ENCODE measurements at places on chromosomes 5 and 9. TPM values are rescaled to one million over a fixed set of nuclear protein-coding genes. Genes with fewer than 3 reads are reported as not detected.

DNA sequence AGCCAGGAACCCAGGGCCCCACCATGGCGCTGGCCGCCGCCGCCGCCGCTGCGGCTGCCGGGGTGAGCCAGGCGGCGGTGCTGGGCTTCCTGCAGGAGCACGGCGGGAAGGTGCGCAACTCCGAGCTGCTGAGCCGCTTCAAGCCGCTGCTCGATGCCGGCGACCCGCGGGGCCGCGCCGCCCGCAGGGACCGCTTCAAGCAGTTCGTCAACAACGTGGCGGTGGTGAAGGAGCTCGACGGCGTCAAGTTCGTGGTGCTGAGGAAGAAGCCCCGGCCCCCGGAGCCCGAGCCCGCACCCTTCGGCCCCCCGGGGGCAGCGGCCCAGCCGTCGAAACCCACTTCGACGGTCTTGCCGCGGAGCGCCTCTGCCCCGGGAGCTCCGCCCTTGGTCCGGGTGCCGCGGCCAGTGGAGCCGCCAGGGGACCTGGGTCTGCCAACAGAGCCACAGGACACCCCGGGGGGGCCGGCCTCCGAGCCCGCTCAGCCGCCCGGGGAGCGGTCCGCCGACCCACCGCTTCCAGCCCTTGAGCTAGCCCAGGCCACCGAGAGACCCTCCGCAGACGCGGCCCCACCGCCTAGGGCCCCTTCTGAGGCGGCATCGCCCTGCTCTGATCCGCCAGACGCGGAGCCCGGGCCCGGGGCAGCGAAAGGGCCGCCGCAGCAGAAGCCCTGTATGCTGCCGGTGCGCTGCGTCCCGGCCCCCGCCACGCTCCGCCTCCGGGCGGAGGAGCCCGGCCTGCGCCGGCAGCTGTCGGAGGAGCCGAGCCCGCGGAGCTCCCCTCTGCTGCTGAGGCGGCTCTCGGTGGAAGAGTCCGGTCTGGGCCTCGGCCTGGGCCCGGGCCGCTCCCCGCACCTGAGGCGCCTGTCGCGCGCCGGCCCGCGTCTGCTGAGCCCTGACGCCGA is 749 bp downstream of the SOWAHA start:
- H3K27ac ChIP-seq, result no peak overlapping the region
- H3K4me1 ChIP-seq, result peaks cover 16% of the 10 kb centered on the region
- DNase-seq, result no peak
- no peak overlapping the region for H3K4me3 ChIP-seq
- peaks cover 31% of the 10 kb centered on the region for H3K27me3 ChIP-seq
- no peaks in the 10 kb centered on the region for H3K36me3 ChIP-seq

The FAM120A gene
- total RNA-seq, result 155 TPM

DNA sequence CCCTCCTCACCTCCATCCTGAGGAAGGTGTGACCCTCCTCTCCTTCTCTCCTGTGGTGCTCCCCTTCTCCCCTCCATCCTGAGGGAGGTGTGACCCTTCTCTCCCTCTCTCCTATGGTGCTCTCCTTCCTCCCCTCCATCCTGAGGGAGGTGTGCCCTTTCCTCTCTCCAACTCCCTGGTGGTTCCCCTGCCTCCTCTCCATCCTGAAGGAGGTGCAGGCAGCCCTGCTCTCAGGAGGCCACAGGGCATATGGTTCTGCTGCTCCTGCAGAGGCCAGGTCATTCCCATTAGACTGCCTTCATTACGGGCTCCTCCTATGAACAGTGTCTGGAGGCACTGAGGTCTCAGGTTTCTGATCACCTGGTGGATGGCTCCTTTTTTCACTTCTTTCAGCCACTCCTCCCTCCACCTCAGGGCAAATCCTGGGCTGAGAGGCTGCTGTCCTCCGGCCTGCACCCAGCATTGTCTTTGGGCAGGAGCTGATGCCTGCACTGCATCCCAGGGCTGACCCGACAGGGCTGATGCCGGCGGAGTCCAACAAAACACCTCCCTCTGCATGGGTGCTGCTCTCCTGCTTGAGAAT is 197.1 kb downstream of the MED10 start:
- DNase-seq, result no peak
- no peaks in the 10 kb centered on the region for H3K4me1 ChIP-seq
- no peak overlapping the region for H3K4me3 ChIP-seq
- H3K36me3 ChIP-seq, result no peaks in the 10 kb centered on the region
- no peak overlapping the region for H3K27ac ChIP-seq
- H3K27me3 ChIP-seq, result peaks cover 3% of the 10 kb centered on the region

GRCh38 chr9:68769852-68770251 is 64.8 kb downstream of the PIP5K1B start:
- H3K4me1 ChIP-seq, result no peaks in the 10 kb centered on the region
- peaks cover 7% of the 10 kb centered on the region for H3K27me3 ChIP-seq
- no peak overlapping the region for H3K4me3 ChIP-seq
- DNase-seq, result no peak
- no peak overlapping the region for H3K27ac ChIP-seq

The PCDHB7 gene
- 0.90 TPM for total RNA-seq

DNA sequence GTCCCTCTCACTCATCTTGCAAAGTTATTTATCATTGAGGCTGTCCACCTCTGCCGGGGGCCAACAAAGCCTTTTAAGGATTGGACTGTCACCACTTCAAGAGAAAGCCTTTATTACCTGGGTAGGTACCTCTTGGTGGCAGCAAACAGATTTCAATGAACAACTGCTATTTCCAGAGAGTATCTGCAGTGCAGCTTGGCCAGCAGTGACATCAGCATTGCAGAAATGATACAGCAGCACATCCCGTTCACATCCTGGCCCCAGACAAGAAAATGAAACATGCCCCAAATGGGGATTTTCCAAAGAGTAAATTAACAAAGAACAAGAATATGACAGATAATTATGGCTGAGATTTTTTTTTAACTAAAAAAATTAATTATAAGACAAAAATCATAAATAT is 2.3 kb upstream of the SPATA6L start:
- peaks cover 29% of the 10 kb centered on the region for H3K4me1 ChIP-seq
- H3K4me3 ChIP-seq, result no peak overlapping the region
- no peaks in the 10 kb centered on the region for H3K36me3 ChIP-seq
- no peaks in the 10 kb centered on the region for H3K27me3 ChIP-seq

The NAIP gene
- total RNA-seq, result 0.17 TPM

GRCh38 chr9:70367305-70367930 is 47.0 kb downstream of the KLF9 start:
- peaks cover 15% of the 10 kb centered on the region for H3K4me1 ChIP-seq
- H3K27ac ChIP-seq, result no peak overlapping the region
- H3K27me3 ChIP-seq, result no peaks in the 10 kb centered on the region
- H3K36me3 ChIP-seq, result no peaks in the 10 kb centered on the region

DNA sequence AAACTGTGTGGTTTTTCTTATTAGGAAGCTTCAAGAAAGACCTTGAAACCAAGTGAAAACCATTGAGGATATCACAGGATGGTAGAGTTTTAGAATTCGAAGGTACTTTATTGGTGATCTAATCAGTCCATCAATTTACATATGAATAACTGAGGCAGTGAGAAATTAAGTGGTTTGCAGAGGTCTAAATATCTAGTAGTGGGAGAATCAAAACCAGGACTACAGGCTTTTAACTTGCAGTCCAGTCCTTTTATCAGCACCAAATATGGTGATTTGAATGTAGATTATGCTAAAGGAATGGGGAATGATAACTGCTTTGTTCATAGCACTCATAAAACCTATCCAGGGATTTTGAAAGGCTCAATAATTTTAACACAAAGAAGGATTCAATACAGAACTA is 85.8 kb downstream of the ZSWIM6 start:
- DNase-seq, result no peak
- 0 out of 2 replicates have a peak, but pooled peaks cover 5% of the 10 kb centered on the region for H3K27me3 ChIP-seq
- H3K4me3 ChIP-seq, result no peak overlapping the region
- H3K36me3 ChIP-seq, result peaks cover 16% of the 10 kb centered on the region
- H3K27ac ChIP-seq, result no peak overlapping the region
- H3K4me1 ChIP-seq, result peaks cover 64% of the 10 kb centered on the region

GRCh38 chr5:172245046-172245445 is 38.5 kb downstream of the UBTD2 start:
- peaks cover 9% of the 10 kb centered on the region for H3K36me3 ChIP-seq
- peaks cover 22% of the 10 kb centered on the region for H3K4me1 ChIP-seq
- 0 out of 2 replicates have a peak, but pooled peaks cover 2% of the 10 kb centered on the region for H3K27me3 ChIP-seq
- no peak overlapping the region for H3K27ac ChIP-seq
- no peak overlapping the region for H3K4me3 ChIP-seq
- no peak for DNase-seq

- DNase-seq, result no peak
- H3K27ac ChIP-seq, result no peak overlapping the region
- peaks cover 3% of the 10 kb centered on the region for H3K27me3 ChIP-seq
- no peak overlapping the region for H3K4me3 ChIP-seq
- peaks cover 31% of the 10 kb centered on the region for H3K36me3 ChIP-seq
- no peaks in the 10 kb centered on the region for H3K4me1 ChIP-seq
Observed at GRCh38 chr5:169847519-169847918, 132.8 kb downstream of the INSYN2B start.

GRCh38 chr9:125464591-125465385 is 203.2 kb downstream of the GAPVD1 start:
- no peak overlapping the region for H3K27ac ChIP-seq
- no peaks in the 10 kb centered on the region for H3K27me3 ChIP-seq
- no peak for DNase-seq
- H3K4me3 ChIP-seq, result no peak overlapping the region
- H3K36me3 ChIP-seq, result peaks cover 4% of the 10 kb centered on the region

DNA sequence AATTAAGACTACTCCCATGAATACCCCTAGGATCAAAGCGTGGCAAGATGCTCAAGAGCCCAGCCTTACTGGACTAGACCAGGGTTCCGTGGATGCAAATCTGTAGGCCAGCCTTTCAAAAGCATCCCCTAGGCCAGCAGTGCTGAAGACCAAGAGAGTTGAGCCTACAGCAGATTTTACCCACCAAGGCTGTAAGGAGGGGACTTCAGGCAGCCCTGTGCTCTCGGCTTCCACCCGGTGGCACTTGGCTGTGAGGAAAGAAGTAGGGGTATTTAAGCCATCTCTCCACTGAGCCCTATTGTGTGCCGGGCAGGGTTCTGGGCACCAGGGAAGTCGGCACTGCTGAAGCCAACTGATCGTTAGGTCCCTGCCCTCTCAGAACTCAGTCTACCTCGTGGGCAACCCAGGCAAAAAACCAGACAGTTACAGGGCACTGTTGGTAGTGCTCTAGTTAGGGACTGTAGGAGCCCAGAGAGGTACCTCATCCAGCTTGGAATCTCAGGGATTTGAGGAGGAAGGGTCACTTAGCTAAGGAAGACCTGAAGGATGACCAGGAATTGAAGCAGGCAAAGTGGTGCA is 25.5 kb downstream of the TCF7 start:
- H3K4me1 ChIP-seq, result peaks cover 31% of the 10 kb centered on the region

GRCh38 chr5:159992566-159992965 is 16.4 kb upstream of the TTC1 start:
- peaks cover 30% of the 10 kb centered on the region for H3K27me3 ChIP-seq
- H3K36me3 ChIP-seq, result no peaks in the 10 kb centered on the region
- no peak overlapping the region for H3K4me3 ChIP-seq
- H3K4me1 ChIP-seq, result no peaks in the 10 kb centered on the region

GRCh38 chr5:956941-957747 is 51.5 kb upstream of the NKD2 start:
- H3K27ac ChIP-seq, result peak overlapping the region; percentile 69
- peak overlapping the region; percentile 60 for H3K4me3 ChIP-seq
- H3K4me1 ChIP-seq, result peaks cover 20% of the 10 kb centered on the region
- H3K27me3 ChIP-seq, result peaks cover 37% of the 10 kb centered on the region
- no peaks in the 10 kb centered on the region for H3K36me3 ChIP-seq

- no peak for DNase-seq
- no peaks in the 10 kb centered on the region for H3K4me1 ChIP-seq
- no peaks in the 10 kb centered on the region for H3K36me3 ChIP-seq
- no peak overlapping the region for H3K4me3 ChIP-seq
Observed at GRCh38 chr9:131120620-131121228, 4.7 kb upstream of the NUP214 start.

The FAM114A2 gene
- total RNA-seq, result 35.8 TPM

The CDHR2 gene
- total RNA-seq, result not detected

GRCh38 chr5:26847041-26847736 is 191.2 kb downstream of the CDH9 start:
- H3K4me1 ChIP-seq, result no peaks in the 10 kb centered on the region
- no peak overlapping the region for H3K27ac ChIP-seq
- no peak for DNase-seq
- no peaks in the 10 kb centered on the region for H3K27me3 ChIP-seq

- DNase-seq, result no peak
- no peak overlapping the region for H3K27ac ChIP-seq
- no peak overlapping the region for H3K4me3 ChIP-seq
- no peaks in the 10 kb centered on the region for H3K36me3 ChIP-seq
- no peaks in the 10 kb centered on the region for H3K4me1 ChIP-seq
Observed at GRCh38 chr5:2653991-2654390, 97.5 kb downstream of the IRX2 start.

DNA sequence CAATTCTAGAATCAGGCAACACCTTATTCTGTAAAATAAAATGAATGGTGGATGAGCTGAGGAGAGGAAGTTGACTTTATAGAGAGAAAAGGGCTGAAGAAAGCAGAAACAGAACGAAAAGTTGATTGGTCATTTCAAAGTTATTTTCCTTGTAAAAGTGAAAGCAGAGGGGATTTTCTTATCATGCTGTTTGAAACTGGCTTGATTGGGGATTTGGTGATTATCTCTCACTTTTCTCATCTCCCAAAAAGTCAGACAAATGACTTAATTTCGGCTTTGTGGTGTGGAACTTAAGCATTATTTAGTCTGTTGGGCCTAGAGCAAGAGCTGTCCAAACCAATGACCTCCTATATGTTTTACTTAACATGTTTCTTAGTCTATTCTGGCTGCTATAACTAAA is 60.5 kb upstream of the ITGA2 start:
- H3K27ac ChIP-seq, result no peak overlapping the region
- H3K4me3 ChIP-seq, result no peak overlapping the region
- H3K4me1 ChIP-seq, result peaks cover 17% of the 10 kb centered on the region

The FAM221B gene
- not detected for total RNA-seq

GRCh38 chr5:115579216-115579615 is 23.1 kb downstream of the TICAM2 start:
- peaks cover 62% of the 10 kb centered on the region for H3K4me1 ChIP-seq
- DNase-seq, result no peak
- H3K36me3 ChIP-seq, result peaks cover 64% of the 10 kb centered on the region
- peak overlapping the region; percentile 56 for H3K27ac ChIP-seq

GRCh38 chr9:34457266-34458012 is 931 bp downstream of the FAM219A start:
- peak overlapping the region; percentile 95 for H3K27ac ChIP-seq
- peak overlapping the region; percentile 100 for H3K4me3 ChIP-seq
- peaks cover 8% of the 10 kb centered on the region for H3K36me3 ChIP-seq
- peak; percentile 61 for DNase-seq
- H3K4me1 ChIP-seq, result peaks cover 58% of the 10 kb centered on the region
- peaks cover 9% of the 10 kb centered on the region for H3K27me3 ChIP-seq

The IL5 gene
- total RNA-seq, result not detected

- peaks cover 47% of the 10 kb centered on the region for H3K36me3 ChIP-seq
- H3K27me3 ChIP-seq, result peaks cover 12% of the 10 kb centered on the region
- peak overlapping the region; percentile 95 for H3K27ac ChIP-seq
Observed at GRCh38 chr9:134662143-134662876, 20.7 kb downstream of the COL5A1 start.

GRCh38 chr9:132267660-132268059 is 87.1 kb downstream of the SETX start:
- peaks cover 5% of the 10 kb centered on the region for H3K36me3 ChIP-seq
- no peak for DNase-seq
- peaks cover 4% of the 10 kb centered on the region for H3K27me3 ChIP-seq
- peaks cover 6% of the 10 kb centered on the region for H3K4me1 ChIP-seq
- no peak overlapping the region for H3K27ac ChIP-seq
